ENCODE measurements at places on chromosomes 6 and 20. TPM values are rescaled to one million over a fixed set of nuclear protein-coding genes. Genes with fewer than 3 reads are reported as not detected.

GPR6 gene
- total RNA-seq, result not detected

CPXM1 gene
- total RNA-seq, result under 0.01 TPM

SLC16A10 gene
- total RNA-seq, result not detected

RPP21 gene
- 19.2 TPM for total RNA-seq

RFX6 gene
- total RNA-seq, result not detected

TMEM74B gene
- total RNA-seq, result not detected

AURKA gene
- 20.0 TPM for total RNA-seq

FOXA2 gene
- total RNA-seq, result not detected

ULBP1 gene
- total RNA-seq, result 0.65 TPM

GGTLC1 gene
- total RNA-seq, result not detected

All from placental epithelial cell (primary cell).